CMK (cell line): ENCODE measurements at places on chromosomes 7 and 10.

DNA sequence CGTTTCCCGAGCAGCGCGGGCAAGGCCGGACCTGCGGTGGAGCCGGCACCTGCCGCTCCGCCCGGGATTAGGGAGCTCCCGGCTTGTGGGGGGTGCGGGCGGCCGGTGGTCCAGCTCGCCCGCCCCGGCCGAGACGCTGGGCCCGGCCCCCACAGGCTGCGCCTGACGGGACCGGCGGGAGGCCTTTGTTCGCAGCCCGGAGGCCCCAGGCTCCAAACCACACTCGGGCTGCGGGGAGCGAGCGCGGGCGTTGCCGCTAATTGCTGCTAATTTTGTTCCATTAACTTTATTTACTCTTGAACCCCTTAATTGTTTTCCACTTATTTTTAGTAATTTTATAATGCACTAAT lies 9.6 kb downstream of the UNCX start:
- DNase-seq = no peak

- DNase-seq = no peak
Observed at GRCh38 chr10:33719005-33719703, 384.7 kb upstream of the NRP1 start.

- no peak for DNase-seq
Observed at GRCh38 chr10:44619521-44619920, 234.6 kb upstream of the CXCL12 start.

DNA sequence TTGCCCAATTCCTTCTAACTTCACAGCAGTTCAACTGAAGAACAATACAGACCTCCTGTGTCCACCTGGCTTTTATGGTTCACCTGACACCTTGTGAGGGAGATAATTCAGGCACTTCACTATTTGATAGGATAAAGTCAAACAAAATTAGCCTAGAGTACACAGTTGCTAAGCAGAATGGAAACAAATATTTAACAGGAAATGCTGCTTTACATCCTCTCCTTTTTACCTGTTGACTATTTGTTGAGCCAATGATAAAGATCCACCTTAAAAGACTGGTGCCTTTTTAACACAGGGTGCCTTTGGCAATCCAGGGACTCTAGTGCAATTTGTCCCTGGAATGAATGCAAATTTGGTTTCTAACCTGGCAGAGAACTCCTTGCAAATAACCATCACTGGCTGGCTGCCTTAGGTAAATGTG lies 39.8 kb downstream of the ITPRID1 start:
- no peak for DNase-seq

GRCh38 chr10:29583674-29584073 lies 51.1 kb downstream of the SVIL start:
- no peak for DNase-seq
